Astrocyte of the hippocampus (primary cell): ENCODE measurements at places on chromosomes 3 and 15.
A peak's percentile ranks its signal among the peaks of the same experiment; 100 is the strongest.

DNA sequence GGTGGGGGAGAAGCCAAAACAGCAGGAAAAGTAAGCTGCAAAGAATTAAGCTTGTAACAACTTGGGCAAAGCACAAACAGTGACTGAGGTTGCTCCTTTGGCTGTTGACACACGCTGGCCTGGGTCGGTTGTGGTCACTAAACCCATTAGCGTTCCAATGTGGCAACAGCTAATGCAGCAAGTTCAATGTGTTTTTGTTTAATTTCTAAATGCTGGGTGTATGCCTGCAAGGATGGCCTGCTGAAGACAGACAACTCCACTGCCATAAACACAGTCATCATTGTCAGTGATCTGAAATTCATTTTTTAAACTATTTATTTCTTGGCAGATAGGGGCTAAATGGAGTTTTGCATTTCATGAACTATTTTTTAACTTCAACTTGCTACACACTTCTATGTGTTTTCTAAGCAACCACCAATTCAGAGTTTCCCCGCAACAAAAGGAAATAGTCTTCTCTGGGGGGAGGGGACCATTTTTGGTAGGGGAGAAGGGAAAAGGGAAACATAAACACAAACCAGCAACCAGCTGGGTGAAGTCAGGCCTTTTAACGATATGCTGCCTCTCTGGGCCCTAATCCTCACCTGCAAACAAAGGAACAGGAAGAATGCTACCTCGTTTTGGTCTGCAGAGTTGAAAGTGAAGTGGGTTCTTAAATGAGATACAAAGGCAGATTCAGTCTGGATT, 34.8 kb upstream of the WNT5A start:
- DNase-seq = peak; percentile 67

- DNase-seq = no peak
These were observed 23.6 kb upstream of the TSPAN3 start for GRCh38 chr15:77094397-77095030.

DNA sequence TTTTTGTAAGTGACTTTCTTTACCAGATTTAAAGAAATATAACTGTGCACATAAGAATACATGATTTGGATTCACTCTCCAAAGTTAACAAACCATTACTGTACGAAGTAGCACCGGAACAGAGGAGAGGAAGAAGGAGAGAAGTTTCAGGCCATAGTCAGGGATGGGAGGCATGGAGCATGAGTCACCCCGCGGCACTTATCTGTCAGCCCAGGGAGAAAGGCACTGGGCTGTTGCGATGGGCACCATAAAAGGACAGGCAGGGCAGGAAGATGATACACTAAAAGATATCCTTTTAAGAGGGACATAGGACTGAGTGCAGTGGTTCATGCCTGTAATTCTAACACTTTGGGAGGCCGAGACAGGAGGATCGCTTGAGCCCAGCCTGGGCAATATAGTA, 37.0 kb downstream of the TTC23 start:
- peak; percentile 52 for DNase-seq

- DNase-seq = peak; percentile 95
These were observed 132.6 kb upstream of the HES1 start for GRCh38 chr3:194003114-194004057.

GRCh38 chr15:52683580-52683979, 4.4 kb upstream of the ATOSA start:
- no peak for DNase-seq

DNA sequence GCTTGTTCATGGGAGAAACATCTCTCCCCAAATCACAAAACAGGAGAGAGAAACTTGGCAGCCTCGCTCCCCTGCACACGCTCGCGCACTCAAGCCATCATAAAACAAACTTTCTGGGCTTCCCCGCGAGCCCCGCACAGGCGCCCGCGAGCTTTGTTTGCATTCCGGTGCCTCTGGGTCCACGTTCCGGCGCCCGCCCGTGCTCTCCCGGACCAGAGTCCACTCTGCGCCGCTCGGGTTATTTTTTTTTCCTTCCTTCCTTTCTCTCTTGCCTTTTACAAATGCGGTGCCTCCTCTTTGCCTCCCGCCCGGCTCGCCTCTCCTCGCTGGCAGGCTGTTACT, 363 bp downstream of the MAGI1 start:
- no peak for DNase-seq

DNA sequence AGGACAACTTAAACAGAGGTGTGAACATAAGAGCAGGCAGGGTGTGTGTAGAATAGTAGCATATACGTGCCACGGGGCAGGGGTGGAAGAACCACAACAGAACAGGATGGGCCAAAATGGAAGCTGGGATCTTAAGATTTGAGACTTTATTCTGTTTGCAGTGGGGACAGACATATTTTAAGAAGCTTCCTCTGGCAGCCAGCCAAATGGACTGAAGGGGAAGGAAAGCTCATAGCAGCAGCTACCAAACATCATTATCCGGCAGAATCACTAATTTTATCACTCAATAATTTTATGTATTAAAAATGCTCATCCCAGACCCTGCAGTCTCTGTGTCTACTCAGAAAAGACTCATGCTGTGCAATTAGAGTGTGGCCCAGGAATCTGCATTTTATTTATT, 130.9 kb upstream of the CTDSPL start:
- DNase-seq = no peak

GRCh38 chr3:156974931-156975330, 148.8 kb downstream of the LEKR1 start:
- no peak for DNase-seq
